ENCODE measurements at places on chromosomes 16 and 17.

GRCh38 chr16:13064821-13065220 lies 163.4 kb downstream of the SHISA9 start:
- H3K4me3 ChIP-seq: no peak overlapping the region
- no peak overlapping the region for H3K27ac ChIP-seq
- no peaks in the 10 kb centered on the region for H3K4me1 ChIP-seq

DNA sequence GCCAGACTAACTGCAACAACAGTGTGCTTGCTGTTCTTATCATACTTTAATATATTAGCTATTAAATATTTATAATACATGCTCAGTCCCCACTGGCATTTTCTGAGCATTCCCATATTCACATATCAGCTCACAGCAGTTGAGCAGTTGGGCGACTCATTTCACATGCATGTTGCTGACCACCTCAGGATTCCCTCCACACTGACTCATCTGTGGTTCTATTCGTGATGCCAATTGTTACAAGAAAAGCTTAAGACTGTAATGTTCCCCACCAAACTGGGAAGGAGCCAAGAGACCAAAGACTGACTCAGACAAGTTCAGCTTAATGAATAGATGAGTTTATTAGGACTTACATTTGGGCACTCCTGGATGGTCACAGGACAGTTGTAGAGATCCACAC lies 100.3 kb upstream of the KIF2B start:
- H3K27ac ChIP-seq: no peak overlapping the region
- no peak overlapping the region for H3K4me3 ChIP-seq
- no peaks in the 10 kb centered on the region for H3K4me1 ChIP-seq
- no peak for DNase-seq
- H3K36me3 ChIP-seq: no peaks in the 10 kb centered on the region
- H3K27me3 ChIP-seq: no peaks in the 10 kb centered on the region

- DNase-seq: no peak
- no peaks in the 10 kb centered on the region for H3K4me1 ChIP-seq
- no peak overlapping the region for H3K27ac ChIP-seq
- peaks cover 5% of the 10 kb centered on the region for H3K36me3 ChIP-seq
Observed at GRCh38 chr16:68219725-68220351, 16.1 kb downstream of the ESRP2 start.

- H3K4me1 ChIP-seq: no peaks in the 10 kb centered on the region
- peak; percentile 75 for DNase-seq
- H3K27ac ChIP-seq: no peak overlapping the region
- no peak overlapping the region for H3K4me3 ChIP-seq
- no peaks in the 10 kb centered on the region for H3K27me3 ChIP-seq
Observed at GRCh38 chr16:28531777-28532744, 6.7 kb downstream of the NUPR1 start.

DNA sequence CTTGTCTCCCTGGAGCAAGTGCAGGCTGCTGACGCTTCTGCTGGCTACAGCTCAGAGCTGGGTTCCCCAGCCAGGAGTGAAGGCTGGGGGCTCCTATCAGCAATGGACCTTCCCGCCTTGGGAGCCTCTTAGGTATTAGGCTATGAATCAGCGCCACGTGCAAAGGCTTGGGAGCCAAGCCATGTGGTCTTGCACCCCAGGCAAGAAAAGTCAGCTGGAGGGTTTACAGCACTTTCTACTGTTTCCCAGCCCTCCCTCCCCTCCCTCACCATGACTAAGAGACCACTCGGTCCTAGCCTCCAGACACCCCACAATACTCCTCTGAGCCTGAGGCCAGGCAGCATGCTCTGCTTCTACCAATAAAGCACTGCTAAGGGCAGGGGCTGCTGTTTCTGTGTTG lies 12.3 kb downstream of the EPX start:
- H3K4me1 ChIP-seq: no peaks in the 10 kb centered on the region
- no peak overlapping the region for H3K27ac ChIP-seq
- no peak for DNase-seq

- H3K27me3 ChIP-seq: no peaks in the 10 kb centered on the region
- no peak overlapping the region for H3K4me3 ChIP-seq
- H3K36me3 ChIP-seq: no peaks in the 10 kb centered on the region
- peaks cover 12% of the 10 kb centered on the region for H3K4me1 ChIP-seq
- no peak for DNase-seq
Observed at GRCh38 chr17:20084621-20085282, 75.6 kb downstream of the SPECC1 start.

GRCh38 chr16:29791845-29792807 lies 1.6 kb downstream of the KIF22 start:
- no peak for DNase-seq
- peak overlapping the region; percentile 96 for H3K4me3 ChIP-seq
- H3K4me1 ChIP-seq: peaks cover 20% of the 10 kb centered on the region
- H3K36me3 ChIP-seq: peaks cover 17% of the 10 kb centered on the region
- H3K27me3 ChIP-seq: no peaks in the 10 kb centered on the region

DNA sequence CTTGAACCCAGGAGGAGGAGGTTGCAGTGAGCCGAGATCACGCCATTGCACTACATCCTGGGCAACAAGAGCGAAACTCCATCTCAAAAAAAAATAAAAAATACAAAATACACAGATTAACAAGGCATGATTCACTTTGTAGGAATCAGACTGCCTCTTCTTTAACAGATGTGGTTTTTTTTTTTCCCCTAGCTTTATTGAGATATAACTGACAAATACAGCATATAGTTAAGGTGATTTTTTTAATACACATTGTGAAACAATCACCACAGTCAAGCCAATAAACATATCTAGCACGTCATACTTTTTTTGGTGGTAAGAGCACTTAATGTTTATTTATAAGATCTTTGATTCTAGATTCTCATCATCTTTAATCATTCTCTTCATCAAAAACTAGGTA lies 87.8 kb downstream of the SPAG9 start:
- peaks cover 17% of the 10 kb centered on the region for H3K36me3 ChIP-seq
- no peak overlapping the region for H3K27ac ChIP-seq
- no peaks in the 10 kb centered on the region for H3K27me3 ChIP-seq
- no peaks in the 10 kb centered on the region for H3K4me1 ChIP-seq
- DNase-seq: no peak

- H3K27ac ChIP-seq: no peak overlapping the region
- peaks cover 50% of the 10 kb centered on the region for H3K4me1 ChIP-seq
- peak overlapping the region; percentile 51 for H3K4me3 ChIP-seq
Observed at GRCh38 chr17:76384987-76385891, 830 bp downstream of the SPHK1 start.

DNA sequence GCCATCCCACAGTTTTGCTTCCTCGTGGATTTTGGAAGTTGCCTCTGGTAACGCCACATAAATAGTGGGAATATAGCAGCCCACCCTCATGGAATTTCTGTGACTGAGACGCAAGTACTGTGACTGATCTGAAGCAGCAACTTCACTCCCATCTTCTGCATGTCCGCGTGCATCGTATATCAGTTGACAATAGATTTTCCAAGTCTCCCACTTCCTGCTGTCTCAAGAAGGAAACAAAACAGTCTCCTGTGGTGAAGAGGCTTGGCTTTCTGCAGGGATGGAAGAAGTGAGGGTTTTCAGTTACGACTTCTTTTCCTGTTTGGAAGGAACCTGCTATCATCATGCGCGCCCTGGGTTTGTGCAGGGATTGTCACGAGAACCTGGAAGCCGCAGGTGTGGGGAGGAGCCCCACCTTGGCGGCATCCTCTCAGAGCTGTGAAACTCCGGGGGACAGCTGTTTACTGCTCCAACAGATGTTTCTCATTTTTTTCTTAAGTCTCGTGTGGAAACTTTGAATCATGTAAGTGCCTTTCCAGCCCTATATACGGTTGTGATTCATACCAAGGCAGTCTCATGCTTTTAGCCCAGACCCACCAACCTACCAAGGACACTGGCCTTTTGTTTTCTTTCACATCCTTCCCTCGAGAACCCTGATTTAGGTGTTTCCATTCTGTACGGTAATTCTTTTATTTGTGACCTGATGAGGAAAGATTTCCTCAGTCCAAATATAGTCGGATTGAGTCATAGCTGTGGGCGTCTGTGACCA lies 57.5 kb downstream of the WIPI1 start:
- H3K27ac ChIP-seq: peak overlapping the region; percentile 60
- H3K4me3 ChIP-seq: no peak overlapping the region
- peaks cover 14% of the 10 kb centered on the region for H3K4me1 ChIP-seq
- no peaks in the 10 kb centered on the region for H3K27me3 ChIP-seq
- no peaks in the 10 kb centered on the region for H3K36me3 ChIP-seq
- DNase-seq: peak; percentile 91

GRCh38 chr16:16014329-16015224 lies 65.2 kb downstream of the ABCC1 start:
- H3K27ac ChIP-seq: no peak overlapping the region
- H3K4me1 ChIP-seq: no peaks in the 10 kb centered on the region
- H3K4me3 ChIP-seq: no peak overlapping the region
- DNase-seq: peak; percentile 41
- no peaks in the 10 kb centered on the region for H3K36me3 ChIP-seq
- no peaks in the 10 kb centered on the region for H3K27me3 ChIP-seq

GRCh38 chr16:58039829-58040495 lies 14.4 kb downstream of the MMP15 start:
- no peak overlapping the region for H3K4me3 ChIP-seq
- H3K36me3 ChIP-seq: peaks cover 65% of the 10 kb centered on the region
- no peak overlapping the region for H3K27ac ChIP-seq
- H3K27me3 ChIP-seq: no peaks in the 10 kb centered on the region
- no peak for DNase-seq
- peaks cover 17% of the 10 kb centered on the region for H3K4me1 ChIP-seq

DNA sequence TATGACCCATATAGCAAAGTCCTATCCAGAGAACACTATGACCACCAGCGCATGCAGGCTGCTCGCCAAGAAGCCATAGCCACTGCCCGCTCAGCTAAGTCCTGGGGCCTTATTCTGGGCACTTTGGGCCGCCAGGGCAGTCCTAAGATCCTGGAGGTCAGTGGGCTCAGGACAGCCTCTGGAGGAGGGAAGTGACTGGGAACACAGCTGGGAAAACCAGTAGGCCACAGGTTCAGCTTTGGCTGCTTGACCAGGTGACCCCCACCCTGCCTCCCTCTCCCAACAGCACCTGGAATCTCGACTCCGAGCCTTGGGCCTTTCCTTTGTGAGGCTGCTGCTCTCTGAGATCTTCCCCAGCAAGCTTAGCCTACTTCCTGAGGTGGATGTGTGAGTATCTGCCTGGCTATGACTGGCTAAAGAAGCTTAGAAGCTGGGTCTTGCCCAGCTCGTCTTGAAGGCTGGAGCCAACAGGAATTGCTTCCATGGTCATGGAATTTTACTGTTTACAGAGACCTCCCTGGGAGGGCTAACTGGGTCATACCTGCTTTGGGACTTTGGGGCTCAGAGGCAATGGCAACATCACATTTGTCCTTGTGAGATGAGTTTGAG lies 1.5 kb upstream of the OVCA2 start:
- no peak overlapping the region for H3K4me3 ChIP-seq
- peaks cover 19% of the 10 kb centered on the region for H3K4me1 ChIP-seq
- H3K27ac ChIP-seq: no peak overlapping the region
- H3K27me3 ChIP-seq: no peaks in the 10 kb centered on the region
- DNase-seq: no peak
- H3K36me3 ChIP-seq: peaks cover 69% of the 10 kb centered on the region

GRCh38 chr16:80569440-80570105 lies 28.8 kb downstream of the DYNLRB2 start:
- DNase-seq: no peak
- H3K27me3 ChIP-seq: peaks cover 3% of the 10 kb centered on the region
- H3K4me1 ChIP-seq: no peaks in the 10 kb centered on the region
- no peak overlapping the region for H3K4me3 ChIP-seq

- peaks cover 10% of the 10 kb centered on the region for H3K4me1 ChIP-seq
- H3K27ac ChIP-seq: no peak overlapping the region
Observed at GRCh38 chr16:53892155-53892554, 188.2 kb downstream of the FTO start.

- H3K27me3 ChIP-seq: no peaks in the 10 kb centered on the region
- no peak overlapping the region for H3K4me3 ChIP-seq
- H3K27ac ChIP-seq: no peak overlapping the region
- no peak for DNase-seq
Observed at GRCh38 chr17:15213381-15214087, 51.6 kb downstream of the PMP22 start.

GRCh38 chr17:64506576-64507412 lies at the start of gene CEP95:
CEP95 (plus strand) TSS chr17:64506977; CDS start chr17:64507098, 121 bp downstream.
- peak within 1 kb of the TSS; percentile 100 for H3K27ac ChIP-seq
- peaks cover 3% of the 10 kb centered on the region for H3K27me3 ChIP-seq
- peak; percentile 99 for DNase-seq
- H3K4me1 ChIP-seq: peaks cover 18% of the 10 kb centered on the region
